Stimulated activated CD4-positive, alpha-beta T cell treated with anti-CD3 and anti-CD28 coated beads, Interleukin-15, amount 100 ng/mL, for 24 hours (primary cell): ENCODE measurements at places on chromosomes 1 and 21.
A peak's percentile ranks its signal among the peaks of the same experiment; 100 is the strongest.

DNA sequence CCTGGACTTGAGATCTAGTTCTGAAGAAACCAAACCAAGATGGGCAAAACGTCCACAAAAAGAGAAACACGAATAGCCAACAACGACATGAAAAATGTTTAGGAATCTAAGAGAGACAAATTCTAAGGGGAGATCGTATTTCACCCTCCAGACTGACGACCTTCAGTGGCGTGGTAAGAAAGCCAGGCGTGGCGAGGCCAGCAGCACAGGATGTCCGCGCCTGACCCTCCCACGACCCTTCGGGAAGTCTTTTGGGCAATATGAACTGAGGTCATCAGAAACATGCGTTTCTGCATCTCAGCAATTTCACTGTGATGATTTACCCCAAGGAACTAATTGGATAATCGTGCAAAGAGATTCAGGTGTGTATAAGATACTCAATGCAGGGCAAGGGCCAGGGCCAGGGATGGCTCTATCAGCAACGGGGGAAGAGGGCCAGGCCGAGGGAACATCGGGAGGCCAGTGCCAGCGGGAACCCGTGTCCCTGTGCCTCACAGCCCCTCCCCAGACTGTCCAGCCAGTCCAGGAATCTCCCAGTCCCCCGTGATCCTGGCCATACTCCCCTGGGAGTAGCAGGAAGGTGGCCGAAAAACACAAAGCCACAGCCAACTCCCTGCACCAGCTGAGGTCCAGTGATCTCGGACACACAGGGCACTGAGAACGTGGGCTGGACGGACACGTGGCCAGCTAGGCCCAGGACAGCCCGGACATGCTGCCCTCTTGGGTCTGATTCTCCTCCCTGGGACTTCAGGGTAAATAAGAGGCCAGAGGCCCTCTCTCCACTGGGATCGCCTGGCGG lies 53.6 kb upstream of the ADARB1 start:
- DNase-seq, result no peak

DNA sequence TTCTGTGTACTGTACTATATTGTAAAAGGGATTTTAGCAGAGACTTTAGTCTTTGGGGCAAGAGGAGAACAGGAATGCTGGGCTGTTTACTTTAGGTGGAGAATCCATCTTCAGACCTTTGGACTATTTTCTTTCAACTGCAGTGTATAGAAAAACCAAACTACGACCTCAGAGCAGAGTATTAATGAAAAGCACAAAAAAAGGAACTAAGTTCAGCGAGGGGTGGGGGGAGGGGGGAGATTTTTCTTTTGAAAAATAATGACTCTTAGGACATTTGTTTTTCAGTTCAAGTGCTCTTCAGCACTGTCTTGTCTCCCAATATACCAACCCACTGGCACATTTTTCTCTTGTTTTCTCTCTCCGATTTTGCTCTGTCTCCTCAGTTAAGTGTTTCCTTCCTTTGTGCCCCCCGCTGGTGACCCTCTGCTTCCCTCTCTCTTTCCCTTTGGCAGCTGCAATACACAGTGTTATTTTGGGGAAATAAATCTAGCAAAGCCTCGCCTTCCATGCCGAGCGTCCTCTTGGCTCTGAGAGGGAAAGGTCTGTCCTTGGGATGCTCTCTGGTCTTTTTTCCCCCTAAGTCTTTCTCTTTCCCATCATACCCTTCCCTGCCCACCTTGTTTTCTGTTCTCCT lies 44.8 kb downstream of the ACP6 start:
- DNase-seq, result no peak

- no peak for DNase-seq
Measured at GRCh38 chr1:41983451-41983850, 64.7 kb upstream of the HIVEP3 start.

- DNase-seq, result no peak
Measured at GRCh38 chr1:199124351-199124750, 485.5 kb downstream of the PTPRC start.

- DNase-seq, result peak; percentile 15
Measured at GRCh38 chr1:14334336-14335176, 263.9 kb upstream of the KAZN start.

- DNase-seq, result no peak
Measured at GRCh38 chr1:232384171-232384883, 245.6 kb downstream of the SIPA1L2 start.

DNA sequence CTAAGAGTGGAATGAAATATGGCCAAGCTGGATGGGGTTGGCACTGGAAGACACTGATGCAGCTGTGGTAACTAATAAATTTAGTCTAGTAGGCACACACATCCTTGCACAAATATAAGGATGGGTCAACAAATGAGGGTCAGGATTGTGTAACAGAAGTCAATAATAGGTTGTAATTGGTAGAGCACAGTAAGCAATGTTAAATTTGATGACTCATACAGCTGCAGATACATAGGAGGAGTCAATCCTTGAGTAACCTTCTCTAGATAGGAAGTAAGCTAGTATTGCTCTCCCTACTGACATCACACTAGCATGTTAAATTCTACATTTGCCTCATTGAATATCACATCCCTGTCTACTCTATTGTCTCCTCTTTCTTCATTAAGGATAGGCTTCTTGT lies 332.1 kb downstream of the PTPRC start:
- no peak for DNase-seq

DNA sequence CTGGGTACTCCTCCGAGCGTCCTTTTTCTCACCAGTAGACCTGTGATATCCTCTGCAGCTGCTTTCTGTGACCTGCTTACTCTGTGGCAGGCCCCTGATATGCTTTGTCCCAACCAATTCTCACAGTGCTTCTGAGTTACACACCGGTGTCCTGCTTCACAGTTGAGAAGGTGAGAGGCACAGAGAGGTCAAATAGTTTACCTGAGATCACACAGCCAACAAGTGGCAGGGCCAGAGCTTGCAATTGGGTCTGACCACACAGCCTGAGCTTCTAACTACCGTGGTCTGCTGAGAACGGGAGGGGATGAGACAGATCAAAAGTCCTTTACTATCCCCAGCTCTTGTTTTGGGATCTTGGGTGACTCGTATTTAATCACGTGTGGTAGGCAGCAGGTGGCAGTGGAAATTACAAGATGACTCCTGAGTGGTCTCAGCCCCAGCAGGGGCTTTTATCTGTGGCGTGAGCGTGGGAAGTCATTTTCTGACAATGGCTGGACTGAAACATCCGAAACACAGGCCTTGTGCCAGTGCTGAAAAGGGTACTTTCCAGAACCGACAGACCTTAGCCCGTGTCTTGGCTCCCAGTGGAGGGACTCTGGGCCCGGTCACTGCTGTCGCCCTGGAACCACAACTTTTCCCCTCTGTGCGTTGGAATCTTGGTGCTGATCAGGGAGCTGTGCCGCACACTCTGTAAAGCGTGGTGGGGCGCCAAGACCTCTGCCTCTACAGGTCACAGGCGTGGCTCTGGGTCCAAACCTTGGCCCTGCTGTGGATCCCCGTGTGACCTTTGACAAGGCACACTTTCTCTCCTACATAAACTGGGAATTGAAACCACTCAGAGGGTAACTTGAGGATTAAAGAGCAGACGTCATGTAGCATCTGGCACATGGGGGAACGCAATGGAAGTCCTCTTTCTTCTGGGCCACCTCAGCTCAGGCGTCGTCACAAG lies 11.9 kb downstream of the THEMIS2 start:
- DNase-seq, result no peak

DNA sequence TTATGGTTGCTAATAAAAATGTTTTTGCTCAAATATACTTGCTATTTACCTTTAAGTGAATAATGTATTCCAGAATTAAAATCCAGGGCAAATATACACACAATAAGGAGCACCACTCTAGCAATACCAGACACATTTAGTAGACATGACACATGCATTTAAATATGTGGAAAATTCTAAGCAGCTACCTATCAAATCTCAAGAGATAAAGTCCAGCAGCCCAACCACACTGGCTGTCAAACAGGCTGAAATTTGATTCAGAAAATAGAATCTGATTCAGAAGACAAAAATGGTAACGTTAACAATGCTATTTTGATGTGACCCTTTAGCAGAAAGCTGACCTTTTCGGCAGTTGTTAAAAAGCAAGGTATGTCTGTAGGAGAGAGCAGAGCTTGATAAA lies 42.3 kb downstream of the PLEKHO1 start:
- no peak for DNase-seq

- DNase-seq, result peak; percentile 30
Measured at GRCh38 chr1:39525366-39526165, 34.1 kb downstream of the BMP8A start.

GRCh38 chr1:58487002-58487401 lies 59.5 kb downstream of the OMA1 start:
- DNase-seq, result no peak
